ENCODE measurements at places on chromosomes 6 and 20. TPM values are rescaled to one million over a fixed set of nuclear protein-coding genes. Genes with fewer than 3 reads are reported as not detected.
A peak's percentile ranks its signal among the peaks of the same experiment; 100 is the strongest.

DNA sequence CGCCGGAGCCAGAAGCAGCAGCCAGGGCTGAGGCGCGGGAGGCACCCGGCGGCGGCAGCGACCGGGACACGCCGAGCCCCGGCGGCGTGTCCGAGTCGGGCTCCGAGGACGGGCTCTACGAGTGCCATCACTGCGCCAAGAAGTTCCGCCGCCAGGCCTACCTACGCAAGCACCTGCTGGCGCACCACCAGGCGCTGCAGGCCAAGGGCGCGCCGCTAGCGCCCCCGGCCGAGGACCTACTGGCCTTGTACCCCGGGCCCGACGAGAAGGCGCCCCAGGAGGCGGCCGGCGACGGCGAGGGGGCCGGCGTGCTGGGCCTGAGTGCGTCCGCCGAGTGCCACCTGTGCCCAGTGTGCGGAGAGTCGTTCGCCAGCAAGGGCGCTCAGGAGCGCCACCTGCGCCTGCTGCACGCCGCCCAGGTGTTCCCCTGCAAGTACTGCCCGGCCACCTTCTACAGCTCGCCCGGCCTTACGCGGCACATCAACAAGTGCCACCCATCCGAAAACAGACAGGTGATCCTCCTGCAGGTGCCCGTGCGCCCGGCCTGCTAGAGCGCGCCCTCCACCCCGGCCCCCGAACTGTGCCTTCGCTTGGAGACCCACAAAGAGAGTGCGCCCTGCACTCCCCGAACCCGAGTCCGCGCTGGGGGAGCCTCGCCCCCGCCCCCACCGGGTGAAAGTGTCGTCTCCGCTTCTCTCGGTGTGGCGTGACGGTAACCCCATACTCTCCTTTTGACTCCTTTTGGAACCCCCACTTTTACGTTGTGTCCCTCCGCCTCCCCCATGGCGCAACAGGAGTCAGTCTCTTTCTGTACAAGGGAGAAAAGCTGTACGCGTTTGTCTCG is 1.6 kb downstream of the INSM1 start:
- H3K27ac ChIP-seq = peak overlapping the region; percentile 19
- peak overlapping the region; percentile 77 for H3K4me3 ChIP-seq
- peaks cover 61% of the 10 kb centered on the region for H3K27me3 ChIP-seq
- H3K36me3 ChIP-seq = peaks cover 3% of the 10 kb centered on the region

Gene EDEM2
- 17.3 TPM for total RNA-seq

DNA sequence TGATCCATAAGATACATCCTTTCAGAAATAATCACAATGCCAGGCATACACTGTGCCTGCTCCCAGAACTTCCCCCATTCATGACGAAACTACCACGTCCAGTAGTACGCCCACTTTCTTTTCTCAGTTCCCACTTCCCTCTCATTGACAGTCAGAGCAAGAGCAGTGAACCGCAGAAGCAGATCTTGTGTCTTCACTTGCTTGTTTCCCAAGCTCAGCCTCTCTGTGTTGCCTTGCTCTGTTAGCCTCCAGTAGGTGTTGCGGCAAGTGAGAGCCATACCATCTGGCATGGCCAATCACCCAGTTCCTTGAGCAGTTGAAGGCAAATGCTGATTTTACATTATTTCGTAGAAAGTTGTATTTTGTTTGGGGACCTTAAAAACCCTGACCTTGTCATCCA is 11.7 kb downstream of the UST start:
- peaks cover 70% of the 10 kb centered on the region for H3K4me1 ChIP-seq
- peak; percentile 78 for DNase-seq
- H3K36me3 ChIP-seq = no peaks in the 10 kb centered on the region
- H3K4me3 ChIP-seq = no peak overlapping the region
- H3K27ac ChIP-seq = peak overlapping the region; percentile 26

Gene SMLR1
- not detected for total RNA-seq

GRCh38 chr6:74925683-74926082 is 280.2 kb downstream of the COL12A1 start:
- H3K4me3 ChIP-seq = no peak overlapping the region
- no peaks in the 10 kb centered on the region for H3K27me3 ChIP-seq
- no peaks in the 10 kb centered on the region for H3K4me1 ChIP-seq
- H3K36me3 ChIP-seq = no peaks in the 10 kb centered on the region
- no peak for DNase-seq

Gene AVP
- total RNA-seq = not detected

DNA sequence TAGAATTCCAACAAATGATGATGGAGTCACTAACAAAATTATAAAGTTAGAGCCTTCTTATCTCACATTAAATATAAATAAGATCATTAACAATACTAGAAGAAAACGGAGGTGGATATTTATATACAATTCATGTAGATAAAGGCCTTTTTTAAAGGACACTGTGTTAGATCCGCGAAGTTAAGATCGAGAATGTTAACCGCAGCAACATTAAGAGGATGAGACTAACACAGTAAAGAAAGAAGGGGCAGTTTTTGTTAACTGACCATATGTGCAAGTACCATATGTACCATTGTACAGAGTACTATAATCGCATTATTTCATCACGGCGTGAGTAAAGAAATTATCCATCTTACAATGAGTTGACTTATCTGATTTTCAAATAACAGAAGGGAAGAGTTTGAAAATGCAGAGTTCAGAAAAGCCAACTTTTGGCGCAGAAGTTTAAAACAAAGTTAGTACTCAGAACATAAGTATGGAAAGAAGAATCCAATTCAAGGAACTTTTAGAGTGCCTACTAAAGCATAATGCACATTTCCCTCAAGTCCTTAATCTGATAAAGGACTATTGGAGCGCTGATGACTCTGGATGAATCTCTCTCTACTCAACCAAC is 1.4 kb downstream of the FBXL4 start:
- H3K36me3 ChIP-seq = peaks cover 14% of the 10 kb centered on the region
- peak overlapping the region; percentile 93 for H3K27ac ChIP-seq
- peaks cover 35% of the 10 kb centered on the region for H3K4me1 ChIP-seq
- H3K4me3 ChIP-seq = peak overlapping the region; percentile 93
- no peak for DNase-seq

Measured in activated CD4-positive, alpha-beta memory T cell treated with anti-CD3 and anti-CD28 coated beads for 36 hours (primary cell).